WTC11 (cell line): ENCODE measurements at places on chromosomes 12 and 14. TPM values are rescaled to one million over a fixed set of nuclear protein-coding genes. Genes with fewer than 3 reads are reported as not detected.

- no peak for DNase-seq
Observed at GRCh38 chr12:111006621-111007020, 86.2 kb upstream of the MYL2 start.

GRCh38 chr14:65357113-65357512 is 55.4 kb upstream of the FUT8 start:
- no peak for DNase-seq

DNA sequence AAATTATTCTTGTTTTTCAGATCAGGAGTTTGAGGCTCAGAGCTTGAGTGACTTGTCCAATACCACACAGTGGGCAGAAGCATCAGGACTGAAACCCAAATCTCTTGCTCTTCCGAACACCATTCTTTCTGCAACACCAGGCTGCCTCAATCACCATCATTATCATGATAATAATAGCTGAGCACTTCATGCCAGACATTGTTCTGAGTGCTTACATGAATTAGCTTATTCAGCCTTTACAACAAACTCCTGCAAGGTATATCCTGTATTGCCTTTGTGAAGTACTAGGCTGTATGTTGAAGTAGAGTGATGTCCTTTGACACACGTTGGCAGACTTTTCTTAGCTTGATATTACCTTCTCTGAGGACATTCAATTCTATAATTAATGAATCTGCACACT is 257.4 kb upstream of the ATP2B1 start:
- DNase-seq, result no peak

GRCh38 chr12:95474660-95474958 is 657 bp downstream of the METAP2 start:
- DNase-seq, result no peak

DNA sequence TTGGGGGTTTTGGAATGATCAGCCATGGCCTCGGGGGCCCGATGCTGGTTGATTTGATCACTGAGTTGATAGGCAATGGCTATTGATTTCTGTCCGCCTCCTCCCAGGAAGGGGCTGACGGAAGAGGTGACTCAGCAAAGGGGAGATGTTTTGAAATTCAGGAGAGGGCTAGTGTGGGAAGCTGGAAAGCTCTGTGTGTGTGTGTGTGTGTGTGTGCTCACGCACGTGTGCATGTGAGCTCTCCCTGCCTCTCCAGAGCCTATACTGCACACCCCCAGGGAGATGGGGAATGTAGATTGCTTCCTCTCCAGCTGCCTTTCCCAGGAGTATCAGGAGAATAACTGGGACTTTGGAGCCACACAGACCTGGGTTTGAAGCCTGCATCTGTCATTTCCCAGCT is 184.9 kb upstream of the MYL2 start:
- DNase-seq, result no peak

Gene MANSC4
- total RNA-seq, result not detected in 3 replicates

Gene C1S
- 6.2 to 8.8 TPM (median 7.6 TPM) in 3 replicates for total RNA-seq

GRCh38 chr12:125076103-125076502 is 10.9 kb downstream of the AACS start:
- no peak for DNase-seq

Gene KRT80
- total RNA-seq, result 0.09 to 0.11 TPM (median 0.11 TPM) in 3 replicates

Gene ASCL1
- 0.07 to 0.14 TPM (median 0.07 TPM) in 3 replicates for total RNA-seq
